Left colon (tissue), 2 donors: ENCODE measurements at places on chromosomes 3 and 15. TPM values are rescaled to one million over a fixed set of nuclear protein-coding genes. Genes with fewer than 3 reads are reported as not detected.

ATP2C1 gene
- total RNA-seq = 65.7 TPM

MEGF11 gene
- total RNA-seq = not detected

BAHD1 gene
- total RNA-seq = 27.2 TPM

ALDH1A3 gene
- total RNA-seq = 3.9 TPM

AGTR1 gene
- total RNA-seq = 0.85 TPM

LDHAL6B gene
- total RNA-seq = not detected

SLC49A4 gene
- total RNA-seq = 29.9 TPM

NUDT16 gene
- total RNA-seq = 39.0 TPM

EPHB1 gene
- total RNA-seq = 1.1 TPM

GOLGA6L7 gene
- not detected for total RNA-seq

ISLR2 gene
- total RNA-seq = 0.52 TPM

TBCCD1 gene
- 10.7 TPM for total RNA-seq

FSD2 gene
- not detected for total RNA-seq

ATP2B2 gene
- 0.06 TPM for total RNA-seq

SLC28A1 gene
- not detected for total RNA-seq

AHSG gene
- not detected for total RNA-seq
